ENCODE measurements at places on chromosomes 7 and 10.

DNA sequence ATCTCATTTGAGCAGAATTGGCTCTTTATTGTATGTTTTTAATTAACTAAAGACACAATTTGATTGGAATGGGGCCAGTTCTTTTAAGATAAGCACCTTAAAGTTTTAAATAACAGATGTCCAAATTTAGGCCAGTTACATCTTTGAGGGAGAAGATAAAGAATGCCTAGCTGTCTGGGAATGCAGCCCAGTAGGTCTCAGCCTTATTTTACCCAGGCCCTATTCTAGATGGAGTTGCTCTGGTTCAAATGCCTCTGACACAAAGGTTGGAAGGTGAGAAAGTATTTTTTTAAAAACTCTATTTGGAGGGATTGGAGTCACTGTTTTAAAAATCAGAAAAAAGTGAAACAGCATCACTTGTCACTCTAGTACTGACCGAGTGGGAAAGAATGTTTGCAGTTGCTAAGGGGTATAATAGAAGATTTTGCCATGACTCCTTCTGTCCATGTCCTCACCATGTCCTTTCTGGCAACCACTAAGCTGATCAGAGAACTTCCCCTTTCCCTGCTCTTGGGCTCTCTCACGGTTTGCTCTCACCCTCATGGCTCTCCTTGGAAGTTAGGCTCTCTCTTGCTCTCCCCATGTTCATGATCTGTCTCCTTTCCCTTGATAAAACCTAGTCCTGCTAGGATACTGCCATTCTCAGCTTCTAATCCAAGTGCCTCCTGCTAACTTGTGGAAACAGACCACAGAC, 238.2 kb upstream of the AGK start:
- DNase-seq, result no peak

- DNase-seq, result no peak
Observed at GRCh38 chr7:76064208-76064970, 16.5 kb downstream of the MDH2 start.

DNA sequence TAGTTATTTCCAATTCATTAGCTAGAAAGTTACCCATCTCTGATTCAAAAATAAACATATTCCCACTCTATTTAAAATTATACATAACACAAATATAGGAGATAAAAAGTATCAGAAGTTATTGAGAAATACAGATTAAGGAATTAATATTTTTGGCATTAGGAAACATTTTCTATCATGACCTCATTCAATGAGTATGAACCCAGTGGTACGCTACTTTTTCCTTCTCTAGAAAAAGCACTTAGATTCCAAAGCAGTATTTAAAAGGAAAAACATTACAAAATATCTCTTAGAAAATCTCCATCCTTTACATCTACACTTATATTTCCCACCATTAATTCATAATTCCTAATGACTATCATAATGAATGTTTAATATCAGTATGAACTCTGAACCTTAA, 240.6 kb upstream of the GNAI1 start:
- DNase-seq, result no peak

GRCh38 chr7:99791021-99791420, 7.0 kb upstream of the CYP3A4 start:
- no peak for DNase-seq

- DNase-seq, result no peak
Observed at GRCh38 chr10:6543431-6544005, 36.6 kb downstream of the PRKCQ start.

Data from A549 (cell line).